ENCODE measurements at places on chromosomes 2 and 18.
A peak's percentile ranks its signal among the peaks of the same experiment; 100 is the strongest.

GRCh38 chr2:88283886-88284592 is 113.9 kb downstream of the THNSL2 start:
- no peak for DNase-seq

DNA sequence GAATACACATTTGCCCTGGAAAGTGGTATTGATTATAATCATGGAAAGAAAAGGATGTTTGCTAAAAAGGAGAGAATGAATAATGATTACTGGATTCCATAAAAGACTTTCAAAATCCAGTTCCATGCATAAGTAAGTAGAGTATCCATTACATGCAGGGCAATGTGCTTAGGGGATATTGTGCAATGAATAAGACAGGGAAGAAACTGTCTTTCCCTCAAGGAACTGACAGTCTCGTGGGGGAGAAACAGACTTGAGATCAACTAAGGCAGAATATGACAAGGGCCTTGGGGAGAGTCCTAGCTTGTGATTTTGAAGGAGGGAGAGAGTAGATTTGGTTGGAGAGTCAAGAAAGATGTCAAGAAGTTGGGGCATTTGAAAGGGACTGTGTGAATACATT is 130.6 kb downstream of the SPP2 start:
- no peak for DNase-seq

GRCh38 chr2:196201229-196202009 is 30.0 kb upstream of the STK17B start:
- peak; percentile 11 for DNase-seq

DNA sequence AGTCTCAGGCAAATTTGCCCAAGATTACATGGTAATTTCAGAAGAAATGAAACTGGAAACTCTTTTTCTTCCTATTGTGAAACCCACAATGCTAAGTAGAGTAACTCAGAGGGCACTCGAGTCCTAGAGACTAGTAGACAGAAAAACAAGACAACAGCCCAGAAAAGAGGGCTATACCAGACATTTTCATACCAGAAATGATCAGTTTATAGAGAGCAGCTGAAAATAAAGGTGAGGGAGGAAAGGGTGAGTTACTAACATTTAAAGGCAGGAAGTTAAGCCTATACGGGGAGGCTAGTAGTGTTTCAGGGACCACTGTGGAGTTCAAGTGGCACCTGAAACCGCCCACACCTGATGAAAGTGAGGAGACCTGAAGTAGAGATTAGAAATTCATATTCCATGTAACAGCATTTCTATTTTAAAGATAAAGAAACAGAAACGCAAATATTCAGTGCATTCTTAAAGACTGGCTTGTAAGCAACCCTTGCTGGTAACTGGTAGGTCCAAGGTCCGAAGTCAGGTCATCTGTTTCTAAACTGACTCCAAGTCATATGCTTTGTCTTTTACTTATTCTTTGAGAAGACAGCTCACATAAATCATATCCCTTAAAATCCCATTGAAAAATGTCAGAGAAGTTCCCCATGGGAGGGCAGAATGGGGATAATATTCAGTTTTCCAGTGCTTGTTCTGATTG is 145.1 kb upstream of the ITGB6 start:
- DNase-seq: no peak

- DNase-seq: no peak
Observed at GRCh38 chr18:58338961-58339592, 289.8 kb downstream of the ALPK2 start.

GRCh38 chr2:10883801-10884478 is 27.8 kb upstream of the KCNF1 start:
- DNase-seq: no peak

GRCh38 chr18:74624466-74624865 is 26.8 kb downstream of the ZNF407 start:
- no peak for DNase-seq

DNA sequence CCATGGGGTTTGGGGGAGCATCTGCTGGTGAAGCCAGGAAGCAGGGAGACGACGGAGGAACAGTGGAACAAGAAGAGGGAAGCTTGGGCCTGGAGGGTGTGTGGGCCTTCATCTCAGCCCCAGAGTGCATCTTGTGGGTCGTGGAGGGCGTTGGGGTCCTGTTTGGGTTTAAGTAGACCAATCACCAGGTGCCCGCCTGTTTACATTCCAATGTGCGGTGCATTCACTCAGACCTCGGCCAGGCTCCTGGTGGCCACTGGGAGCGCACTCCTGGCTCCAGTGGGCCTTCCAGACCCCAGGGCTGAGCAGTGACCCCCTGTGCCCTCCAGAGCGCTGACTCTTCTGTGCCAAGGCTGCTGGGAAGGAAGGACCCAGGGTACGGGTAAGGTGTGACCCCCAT is 293.7 kb downstream of the NDUFA10 start:
- DNase-seq: no peak

DNA sequence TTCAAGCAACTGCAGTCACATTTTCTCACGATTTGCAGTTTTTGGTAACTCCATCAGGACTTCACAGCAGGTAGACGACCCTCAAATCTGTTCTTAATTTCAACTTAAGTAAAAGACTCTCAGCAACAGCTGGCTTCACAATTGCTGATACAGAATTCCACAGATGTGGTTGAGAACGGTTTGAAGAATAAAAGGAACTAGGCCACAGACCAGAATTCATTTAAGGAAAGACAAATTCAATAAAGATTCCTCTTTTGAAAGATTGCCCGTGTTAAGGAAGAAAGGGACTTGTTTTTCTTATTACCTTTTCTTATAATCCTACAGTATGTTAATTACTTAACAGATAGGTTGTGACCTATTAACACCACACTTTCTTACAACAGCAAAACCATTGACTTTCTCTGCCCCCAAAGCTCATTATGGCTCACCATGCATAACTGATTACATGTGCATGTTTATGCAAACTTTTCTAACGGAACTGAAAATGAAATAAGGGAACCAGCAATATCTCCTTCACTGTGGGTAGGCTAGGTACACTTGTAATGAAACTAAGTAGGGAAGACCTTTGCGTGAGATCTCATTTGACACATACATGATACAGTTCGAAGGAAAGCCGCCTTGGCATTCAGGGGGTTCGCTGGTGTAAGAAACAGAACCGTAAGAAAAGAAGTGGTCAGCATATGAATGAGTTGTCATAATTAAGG is 4.7 kb upstream of the ZNF516 start:
- DNase-seq: no peak

DNA sequence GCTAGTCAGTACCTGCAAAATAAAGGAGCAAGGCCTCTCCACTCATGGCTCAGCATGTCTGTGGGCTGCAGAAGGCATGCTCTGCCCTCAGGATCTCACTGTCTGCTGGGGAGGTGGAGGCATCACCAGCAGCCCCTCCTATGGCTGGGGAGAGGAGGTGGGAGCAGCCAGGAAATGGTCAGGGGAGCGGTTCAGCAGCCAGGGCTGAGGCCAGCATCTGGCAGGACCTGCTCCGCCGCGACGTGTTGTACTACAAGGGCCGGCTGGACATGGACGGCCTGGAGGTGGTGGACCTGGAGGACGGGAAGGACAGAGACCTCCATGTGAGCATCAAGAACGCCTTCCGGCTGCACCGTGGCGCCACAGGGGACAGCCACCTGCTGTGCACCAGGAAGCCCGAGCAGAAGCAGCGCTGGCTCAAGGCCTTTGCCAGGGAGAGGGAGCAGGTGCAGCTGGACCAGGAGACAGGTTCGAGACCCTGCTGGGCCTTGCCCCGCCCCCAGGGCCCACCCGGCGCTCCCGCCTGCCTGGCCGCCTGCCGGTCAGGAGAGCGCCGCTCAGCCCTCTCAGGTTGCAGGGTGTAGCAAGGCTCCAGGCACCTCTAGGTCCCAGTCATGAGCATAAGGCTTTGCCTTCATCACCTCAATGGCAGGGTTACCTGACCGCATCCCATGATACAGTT is 49.0 kb downstream of the FAM168B start:
- DNase-seq: no peak

GRCh38 chr2:226656367-226656766 is 143.3 kb downstream of the IRS1 start:
- peak; percentile 58 for DNase-seq

GRCh38 chr18:35407871-35408481 is 30.8 kb upstream of the ZNF396 start:
- peak; percentile 64 for DNase-seq

DNA sequence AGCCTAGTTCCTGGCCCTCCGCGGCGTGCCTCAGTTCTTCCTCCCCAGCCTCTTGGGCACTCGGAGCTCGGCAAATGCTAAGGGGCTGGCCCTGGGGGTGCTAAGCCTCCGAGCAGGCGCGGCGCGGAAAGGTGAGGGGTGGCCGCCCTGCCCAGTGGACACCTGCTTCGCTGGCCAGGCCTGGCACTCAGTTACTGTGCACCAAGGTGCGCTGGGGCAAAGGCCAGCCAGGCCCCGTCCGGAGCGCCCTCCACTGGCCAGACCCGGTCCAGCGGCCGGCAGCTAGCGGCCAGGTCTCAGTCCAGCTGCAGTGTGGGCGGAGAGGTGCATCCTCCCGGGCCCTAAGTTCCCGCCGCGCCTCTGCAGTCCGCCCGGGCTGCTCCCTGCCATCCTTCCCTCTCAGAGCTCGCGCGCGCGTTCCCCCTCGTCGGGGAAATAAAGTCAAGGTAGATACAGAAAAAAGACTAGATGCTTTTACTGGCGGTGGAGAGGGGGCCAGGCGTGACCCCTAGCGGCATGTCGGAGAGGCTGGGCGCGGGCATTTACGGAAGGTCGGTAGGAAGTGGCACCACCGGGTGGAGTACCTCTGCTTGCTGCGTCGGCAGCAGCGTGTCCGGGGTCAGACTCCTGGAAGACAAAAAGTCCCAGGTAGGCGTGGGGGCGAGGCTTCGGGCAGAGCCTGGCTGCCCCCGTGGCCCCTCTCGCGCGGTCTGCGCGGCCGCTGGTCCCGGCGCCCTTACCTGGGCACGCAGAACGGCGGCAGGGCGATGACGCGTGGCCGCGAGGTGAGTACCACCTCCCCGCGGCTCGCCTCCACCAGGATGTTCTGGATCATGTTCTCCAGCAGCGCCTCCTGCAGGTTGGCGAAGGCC is 9.4 kb upstream of the CRYBA2 start:
- peak; percentile 15 for DNase-seq

All from amniotic epithelial cell (primary cell).